Ureter (tissue), 1 donor: ENCODE measurements at places on chromosomes 1 and 21. TPM values are rescaled to one million over a fixed set of nuclear protein-coding genes. Genes with fewer than 3 reads are reported as not detected.

DNA sequence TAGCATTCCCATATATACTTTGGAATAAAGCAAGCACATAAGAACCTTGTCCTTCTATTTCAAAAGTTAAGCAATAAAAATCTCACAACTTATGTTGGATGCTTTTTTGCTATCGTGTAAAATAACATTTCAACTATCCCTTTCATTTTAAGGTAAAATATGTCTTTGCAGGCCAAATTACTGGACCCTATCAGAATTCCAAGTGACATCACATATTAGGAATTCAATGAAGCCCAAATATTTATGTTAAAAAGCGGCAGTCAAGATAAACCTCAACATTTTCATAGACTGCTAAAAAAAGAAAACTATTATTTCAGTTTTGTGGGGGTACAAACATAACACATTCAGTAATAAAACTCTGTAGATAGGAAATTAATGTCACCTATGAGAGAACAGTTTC, 252.0 kb downstream of the KCTD3 start:
- DNase-seq, result no peak

DNA sequence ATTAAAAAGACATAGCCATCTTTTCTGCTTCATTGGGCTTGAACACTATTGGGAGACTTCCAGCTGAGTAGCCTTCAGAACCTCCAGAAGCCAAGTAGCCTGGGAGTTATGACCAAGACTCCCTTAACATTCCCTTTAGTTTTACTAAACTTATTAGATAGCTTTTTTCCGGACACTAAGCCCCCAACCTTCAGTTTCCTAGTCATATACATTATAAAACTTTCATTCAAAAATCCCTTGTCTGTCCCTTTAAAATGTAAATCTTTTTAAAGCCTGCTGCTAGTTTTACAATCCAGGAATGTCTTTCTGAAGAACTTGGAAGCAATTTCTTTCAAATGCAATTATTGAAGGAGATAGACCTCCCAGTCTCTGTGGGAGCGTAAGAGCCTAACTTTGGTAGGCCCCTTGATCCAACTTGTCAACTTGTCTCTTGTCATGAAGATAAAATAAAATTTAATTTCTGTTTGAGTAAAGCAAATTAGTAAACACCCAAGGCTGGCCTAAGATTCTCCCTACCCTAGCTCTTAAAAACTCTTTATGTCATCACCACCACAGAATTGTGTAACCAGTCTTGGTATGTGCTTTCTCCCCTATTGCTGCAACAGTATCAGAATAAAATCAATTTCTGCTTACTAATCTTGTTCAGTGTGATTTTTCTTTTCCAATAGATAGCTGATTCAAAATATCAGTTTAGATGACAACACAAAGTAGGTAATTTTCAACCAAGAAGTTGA, 796.2 kb downstream of the PLA2G4A start:
- no peak for DNase-seq

GRCh38 chr1:113452921-113453770, 62.8 kb downstream of the MAGI3 start:
- DNase-seq, result no peak

DNA sequence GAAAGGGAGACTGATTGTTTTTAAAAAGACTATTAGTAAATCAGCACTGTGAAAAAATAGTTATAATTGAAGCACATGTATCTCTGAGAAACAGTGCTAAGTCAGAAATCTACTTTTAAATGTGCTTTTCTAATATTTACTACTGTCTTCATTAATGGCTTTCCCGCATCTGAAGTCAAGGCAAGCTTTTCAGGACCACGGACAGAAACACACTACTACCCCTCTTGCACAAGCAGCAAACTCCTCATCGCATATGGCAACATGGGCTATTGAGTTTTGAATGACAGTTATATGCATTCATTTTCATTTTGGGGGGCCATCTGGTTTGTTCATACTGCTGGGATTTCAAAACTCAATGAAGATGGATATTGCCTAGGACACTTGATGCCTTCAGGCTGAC, 433.4 kb upstream of the CAMK1G start:
- no peak for DNase-seq

The LRRC38 gene
- total RNA-seq, result not detected

The FMO4 gene
- 5.1 TPM for total RNA-seq

The NTRK1 gene
- 1.7 TPM for total RNA-seq

- no peak for DNase-seq
Observed at GRCh38 chr1:12604114-12604874, 13.7 kb downstream of the DHRS3 start.

GRCh38 chr1:87042111-87042811, 127.8 kb downstream of the HS2ST1 start:
- no peak for DNase-seq

The LRRC39 gene
- total RNA-seq, result 1.8 TPM

- DNase-seq, result no peak
Observed at GRCh38 chr1:211632117-211632807, 43.2 kb downstream of the NEK2 start.

DNA sequence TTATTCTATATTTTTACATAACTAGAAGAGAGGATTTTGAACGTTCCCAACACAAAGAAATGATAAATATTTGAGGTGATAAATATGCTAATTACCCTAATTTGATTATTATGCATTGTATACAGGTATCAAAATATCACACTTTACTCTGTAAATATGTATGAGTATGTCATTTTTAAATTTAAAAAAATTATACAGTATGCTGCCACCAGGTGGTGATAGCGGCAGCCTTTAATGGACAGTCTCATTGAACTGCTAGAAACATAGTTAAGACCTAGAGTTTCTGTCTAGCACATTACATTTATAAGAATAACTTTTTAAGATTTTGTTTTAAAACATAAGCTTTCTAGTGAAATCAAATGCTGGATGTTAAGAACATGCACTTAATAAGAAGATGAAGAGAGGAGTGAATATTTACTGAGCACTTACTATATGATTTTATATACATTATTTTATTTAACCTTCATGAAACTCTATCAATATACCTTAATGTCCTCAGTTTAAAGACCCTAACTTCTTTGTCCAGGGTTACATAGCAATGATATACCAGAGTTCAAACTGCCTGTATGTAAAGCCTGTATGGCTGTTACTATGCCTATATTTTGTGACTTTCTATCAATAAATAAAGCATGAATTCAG, 207.1 kb downstream of the NUF2 start:
- no peak for DNase-seq

GRCh38 chr1:77018761-77019160, 151.5 kb downstream of the ST6GALNAC5 start:
- no peak for DNase-seq

- DNase-seq, result no peak
Observed at GRCh38 chr1:151164732-151165280, 896 bp downstream of the LYSMD1 start.

The GJB3 gene
- 14.9 TPM for total RNA-seq

- DNase-seq, result no peak
Observed at GRCh38 chr1:3273447-3273846, 181.0 kb upstream of the ARHGEF16 start.

DNA sequence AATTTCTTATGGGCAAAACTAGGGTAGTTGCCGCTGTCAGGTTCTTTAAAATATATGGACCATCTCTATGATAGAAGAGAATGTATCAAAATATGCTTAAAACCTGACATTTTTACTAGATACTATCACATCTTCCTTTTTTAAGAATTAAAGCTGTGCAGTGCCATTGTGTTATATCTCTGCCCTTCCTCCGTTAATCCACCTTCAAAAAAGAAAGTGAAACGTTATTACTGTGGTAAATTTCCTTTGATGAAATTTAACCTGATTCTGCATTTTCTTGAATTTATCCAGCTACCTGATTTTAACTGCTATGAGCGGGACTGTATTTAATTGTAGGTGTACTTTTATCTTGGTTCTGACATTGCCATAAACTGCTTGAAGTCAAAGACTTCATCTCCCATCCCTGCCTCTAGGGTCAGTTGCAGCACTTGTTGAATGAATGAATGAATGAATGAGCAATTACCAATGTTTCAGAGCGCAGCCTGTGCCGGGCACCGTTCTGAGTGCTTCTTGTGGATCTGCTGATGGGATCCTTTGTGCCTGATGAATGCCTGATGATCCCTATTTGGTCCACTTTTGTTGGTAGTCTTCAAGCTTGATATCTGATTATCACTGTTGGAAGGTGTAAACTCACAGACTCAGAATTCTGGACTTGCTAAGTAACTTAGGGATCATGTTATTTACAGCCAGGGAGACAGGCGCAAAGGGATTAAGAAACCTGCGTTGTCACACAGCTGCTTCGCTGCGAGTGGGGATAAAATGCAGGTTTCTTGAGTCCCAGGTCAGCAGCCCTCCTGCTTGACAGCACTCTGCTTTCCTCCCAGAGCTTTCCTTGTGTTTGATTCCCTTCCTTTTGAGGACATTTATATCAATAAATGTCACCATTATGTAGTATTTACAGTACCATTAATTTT, 30.1 kb downstream of the SMYD2 start:
- no peak for DNase-seq

The AADACL3 gene
- total RNA-seq, result not detected

GRCh38 chr1:37851782-37852210, 7.6 kb downstream of the MTF1 start:
- no peak for DNase-seq

GRCh38 chr1:170487503-170487902, 44.5 kb upstream of the GORAB start:
- no peak for DNase-seq

DNA sequence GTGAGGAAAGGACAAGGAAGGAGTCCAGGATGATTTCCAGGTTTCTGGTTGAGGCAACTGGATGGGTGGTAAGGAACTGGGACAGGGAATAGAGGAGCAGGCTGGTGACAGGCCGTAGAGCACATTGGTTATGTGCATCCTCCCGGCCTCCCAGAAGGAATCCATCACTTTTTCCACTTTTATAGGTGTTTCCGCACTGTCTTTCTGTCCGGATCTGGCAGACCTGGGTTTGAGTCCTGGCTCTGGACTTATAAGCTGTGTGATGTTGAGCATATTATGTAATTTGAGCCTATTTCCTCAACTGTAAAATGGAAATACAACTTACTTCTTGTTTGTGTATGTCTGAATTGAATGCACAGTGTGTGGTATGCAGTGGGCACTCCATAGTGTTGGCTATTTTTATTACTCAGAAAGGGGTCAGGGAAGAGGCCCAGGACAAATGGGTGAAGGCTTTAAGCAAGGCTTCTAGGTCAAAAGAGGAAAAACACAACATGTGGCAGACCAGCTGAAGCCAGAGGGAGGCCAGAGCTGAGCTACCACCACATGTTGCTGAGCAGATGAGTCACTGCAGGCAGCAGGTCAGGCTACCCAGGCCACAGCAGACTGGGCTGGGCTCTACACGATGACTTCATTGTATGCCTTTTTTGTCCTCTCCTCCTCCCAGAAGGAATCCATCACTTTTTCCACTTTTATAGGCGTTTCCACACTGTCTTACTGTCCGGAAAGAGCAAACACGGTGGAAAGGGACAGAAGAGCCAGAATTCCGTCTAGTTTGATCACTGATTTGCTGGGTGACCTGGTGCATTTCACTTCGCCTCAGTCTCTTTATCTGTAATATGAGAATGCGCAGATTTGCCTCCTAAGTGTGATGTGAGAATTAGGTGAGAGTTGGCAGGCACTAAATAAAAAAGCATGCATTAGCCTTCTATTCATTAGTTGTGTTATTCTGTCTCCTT, 791 bp upstream of the MAST2 start:
- DNase-seq, result peak; percentile 86

- no peak for DNase-seq
Observed at GRCh38 chr1:230778916-230779590, 31.9 kb downstream of the CAPN9 start.

DNA sequence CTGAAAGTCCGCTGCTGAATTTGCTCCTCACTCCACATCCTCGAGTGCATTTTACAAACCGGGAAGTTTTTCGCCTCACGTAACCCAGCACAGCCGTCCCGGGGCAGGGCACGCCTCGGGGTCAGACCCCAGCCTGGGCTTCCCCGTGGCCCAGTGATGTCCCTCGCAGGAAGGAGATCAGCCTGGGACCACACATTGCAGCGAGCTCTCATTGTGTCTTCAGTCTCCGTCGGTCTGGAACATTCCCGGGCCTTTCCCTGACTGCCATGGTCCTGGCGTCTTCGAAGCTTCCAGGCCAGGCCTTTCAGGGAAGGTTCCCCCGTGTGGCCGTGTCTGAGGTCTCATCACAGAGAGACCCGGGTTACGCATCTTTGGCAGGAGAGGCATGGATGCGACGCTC, 43.5 kb downstream of the MORN1 start:
- DNase-seq, result no peak

DNA sequence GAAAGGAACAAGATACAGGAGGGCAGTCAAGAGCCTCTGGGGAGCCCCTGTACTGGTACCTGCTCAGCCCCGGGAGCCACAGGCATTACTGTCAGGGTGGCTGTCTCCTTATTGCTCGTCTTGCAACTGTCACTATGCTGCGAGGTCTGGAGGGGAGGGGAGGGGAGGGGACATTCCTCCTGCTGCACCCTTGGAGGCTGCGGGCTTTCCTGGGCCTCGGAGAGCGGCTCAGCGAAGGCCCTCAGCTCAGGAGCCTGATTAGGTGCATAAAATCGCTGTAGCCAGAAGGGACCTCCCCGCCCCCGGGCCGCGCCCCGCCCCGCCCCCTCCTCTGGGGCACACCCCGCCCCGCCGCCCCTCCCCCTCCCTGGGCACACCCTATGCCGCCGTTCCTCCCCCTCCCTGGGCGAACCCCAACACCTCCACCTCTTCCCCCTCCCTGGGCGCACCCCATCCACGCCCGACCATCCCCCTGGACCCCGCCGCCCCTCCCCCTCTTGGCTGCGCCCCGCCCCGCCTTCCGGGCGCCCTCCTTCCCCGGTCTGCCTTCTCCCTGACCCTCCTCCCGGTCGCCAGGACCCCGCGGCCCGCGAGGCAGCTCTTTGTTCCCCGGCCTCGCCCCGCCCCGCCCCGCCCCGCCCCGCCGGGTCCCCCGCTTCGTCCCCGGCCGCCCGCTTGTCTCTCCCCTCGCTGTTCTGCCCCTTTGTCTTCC, 35.5 kb downstream of the CACHD1 start:
- peak; percentile 58 for DNase-seq

DNA sequence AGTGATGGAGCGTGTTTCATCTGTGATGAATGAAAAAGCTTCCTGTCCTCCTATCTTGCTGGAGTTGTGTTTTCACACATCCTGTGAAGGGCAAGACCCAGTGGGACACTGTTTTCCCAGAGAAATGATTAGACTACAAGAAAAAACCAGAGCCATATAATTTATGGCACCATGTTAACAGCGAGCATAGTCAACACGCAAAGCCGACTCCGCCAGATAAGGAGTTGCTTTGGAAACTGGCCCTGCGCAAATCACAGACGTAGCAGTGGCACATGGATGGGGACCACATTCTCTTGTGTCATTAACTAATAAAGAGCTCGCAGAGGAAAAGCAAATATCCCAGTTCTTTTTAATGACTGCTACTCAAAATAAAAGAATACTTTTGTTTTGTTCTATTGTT, 471.2 kb upstream of the RUNX1 start:
- DNase-seq, result no peak

The TIAM1 gene
- 94.2 TPM for total RNA-seq

The CNTN2 gene
- 0.42 TPM for total RNA-seq

- no peak for DNase-seq
Observed at GRCh38 chr1:167879508-167879907, 34.4 kb downstream of the ADCY10 start.

GRCh38 chr21:38989379-38989744, 183.6 kb downstream of the ETS2 start:
- DNase-seq, result no peak

The WNT4 gene
- total RNA-seq, result 3.7 TPM

GRCh38 chr21:31538816-31539215, 120.7 kb upstream of the SOD1 start:
- DNase-seq, result no peak
